Tongue (tissue), 3 donors: ENCODE measurements at places on chromosomes 4 and X. TPM values are rescaled to one million over a fixed set of nuclear protein-coding genes. Genes with fewer than 3 reads are reported as not detected.
A peak's percentile ranks its signal among the peaks of the same experiment; 100 is the strongest.

DNA sequence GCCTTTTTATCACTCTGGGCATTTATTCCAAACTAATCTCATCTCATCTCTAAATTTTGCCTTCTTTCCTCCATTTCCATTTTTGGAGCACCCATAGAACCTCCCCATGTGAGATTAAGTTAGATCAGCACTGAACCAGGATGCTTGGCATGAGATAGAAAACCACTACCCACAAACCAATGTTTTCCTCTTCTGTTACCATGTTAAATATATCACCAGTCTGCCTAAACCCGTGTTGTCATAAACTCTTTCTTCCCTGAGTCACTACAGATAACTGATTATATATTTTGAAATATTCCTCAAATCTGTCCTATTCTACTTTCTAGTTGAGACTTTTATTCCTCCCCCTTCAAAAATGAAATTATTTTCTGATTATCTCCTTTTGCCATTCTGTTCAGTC is 37.6 kb downstream of the GABRB1 start:
- no peak for DNase-seq

GRCh38 chrX:73481521-73481920 is 34.7 kb downstream of the CDX4 start:
- DNase-seq: no peak

DNA sequence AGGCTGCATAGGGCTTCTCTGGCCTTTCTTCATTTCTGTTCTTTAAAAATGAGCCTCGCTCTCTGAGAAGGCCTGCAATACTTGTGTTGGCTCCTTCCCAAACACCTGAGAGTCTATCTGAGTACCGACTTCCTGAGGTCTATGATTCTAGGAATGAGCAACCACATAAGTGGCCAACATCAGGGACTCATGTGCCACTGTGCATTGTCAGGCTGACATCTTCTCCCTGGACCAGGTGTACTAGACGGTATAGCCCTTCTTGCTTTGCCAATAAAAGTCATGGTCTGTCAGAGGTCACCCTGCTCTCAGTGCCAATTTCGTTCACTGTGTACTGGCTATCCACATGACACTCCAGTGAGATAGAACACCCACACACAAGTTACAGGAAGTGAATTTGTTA is 67.4 kb upstream of the EPHA5 start:
- DNase-seq: peak; percentile 8

- no peak for DNase-seq
Observed at GRCh38 chr4:39330353-39330752, 35.8 kb downstream of the RFC1 start.

GRCh38 chr4:137949746-137950145 is 292.4 kb downstream of the SLC7A11 start:
- no peak for DNase-seq

- peak; percentile 65 for DNase-seq
Observed at GRCh38 chr4:145804116-145804515, 124.2 kb downstream of the C4orf51 start.

- peak; percentile 84 for DNase-seq
Observed at GRCh38 chr4:41661442-41662076, 87.0 kb downstream of the PHOX2B start.

DNA sequence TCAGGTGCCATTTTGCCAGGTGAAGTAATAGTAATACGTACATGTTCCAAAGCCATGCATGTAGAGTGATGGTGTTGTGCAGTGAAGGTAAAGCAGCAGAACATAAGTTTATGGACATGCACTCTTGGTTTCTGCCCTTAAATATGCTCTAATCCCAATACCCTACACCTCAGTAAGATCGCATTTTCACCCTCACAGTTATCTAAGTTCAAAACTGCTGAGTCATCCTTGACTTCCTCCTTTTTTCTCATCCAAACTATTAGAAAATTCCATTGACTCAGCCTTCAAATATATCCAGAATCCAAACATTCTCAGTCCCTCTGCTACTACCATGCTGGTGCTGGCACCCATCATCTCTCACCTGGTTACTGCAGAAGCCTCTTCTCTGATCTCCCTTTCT is 652.9 kb upstream of the IGFBP7 start:
- DNase-seq: no peak

DNA sequence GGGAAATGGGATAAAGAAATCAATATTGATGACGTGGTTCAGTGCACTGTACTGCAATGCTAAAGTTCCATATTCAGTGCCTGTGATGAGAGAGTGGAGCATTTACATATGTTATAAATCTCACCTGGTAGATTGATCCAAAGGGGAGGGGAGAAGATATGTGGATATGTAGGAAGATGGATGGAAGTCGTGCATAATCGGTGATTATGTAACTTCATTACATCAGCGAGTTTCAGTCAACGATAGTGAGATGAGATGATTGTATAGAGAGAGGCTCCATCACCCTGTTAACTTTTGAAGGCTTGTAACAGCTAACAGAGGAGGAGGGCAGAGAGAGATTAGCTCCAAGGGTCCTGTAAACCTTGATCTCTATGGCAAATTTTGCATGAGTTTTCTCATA is 1.8 kb downstream of the IL1RAPL1 start:
- DNase-seq: no peak

GRCh38 chr4:124055336-124055735 is 657.2 kb downstream of the ANKRD50 start:
- DNase-seq: no peak

DNA sequence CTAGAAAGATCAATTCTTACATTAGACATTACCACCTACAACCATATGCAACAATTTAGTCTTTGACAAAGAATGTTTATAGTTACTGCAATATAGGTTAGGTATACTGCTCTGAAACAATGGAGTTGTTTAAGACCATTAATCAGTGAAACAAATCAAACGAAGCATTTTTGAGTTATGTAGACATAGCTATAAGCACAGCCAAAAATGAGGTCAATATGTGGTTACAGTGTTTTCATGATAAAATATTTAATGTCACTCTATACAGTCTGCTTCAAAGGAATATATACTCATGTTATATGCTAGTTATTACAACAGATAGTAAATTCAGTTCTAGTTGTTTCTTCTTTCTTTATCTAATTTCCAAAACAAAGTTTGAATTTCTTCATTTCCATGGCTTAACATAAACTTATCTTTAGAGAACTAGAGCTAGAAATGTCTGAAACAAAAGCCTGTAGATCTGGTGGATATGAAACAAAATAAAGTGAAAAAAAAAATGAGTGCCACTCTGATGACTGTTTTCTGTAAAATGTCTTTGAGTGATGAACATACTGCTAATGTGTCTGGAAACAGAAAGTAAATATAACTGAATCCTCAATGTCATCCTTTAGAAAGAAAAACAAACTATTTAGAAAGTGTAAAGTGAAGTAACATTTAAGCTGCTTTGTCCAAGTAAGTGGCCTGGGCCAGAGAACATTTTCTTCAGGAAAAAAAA is 809.0 kb downstream of the FAT4 start:
- DNase-seq: peak; percentile 7

GRCh38 chr4:52873191-52873590 is 11.1 kb downstream of the RASL11B start:
- peak; percentile 54 for DNase-seq

DNA sequence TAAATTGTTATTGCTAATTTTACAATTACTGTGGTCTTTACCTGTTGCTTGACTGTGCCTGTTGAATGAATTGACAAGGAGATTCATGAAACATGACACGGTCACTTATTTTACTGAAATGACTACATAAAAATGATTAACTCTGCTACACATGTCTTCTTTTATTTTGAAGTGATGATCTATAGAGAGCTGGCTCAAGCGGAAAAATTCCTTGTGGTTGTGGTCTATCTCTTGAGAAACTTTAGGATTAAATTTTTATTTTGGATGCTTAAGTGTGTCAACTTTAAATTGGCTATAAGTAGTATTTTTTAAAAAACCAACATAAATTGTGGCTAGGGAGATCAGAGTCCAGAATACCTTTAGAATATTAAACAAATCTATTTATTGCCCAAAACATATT is 131.8 kb upstream of the PITX2 start:
- no peak for DNase-seq

GRCh38 chrX:103250977-103251376 is 4.0 kb downstream of the TCEAL8 start:
- peak; percentile 11 for DNase-seq

GRCh38 chr4:1195109-1195671 is 22.8 kb upstream of the SPON2 start:
- DNase-seq: no peak

DNA sequence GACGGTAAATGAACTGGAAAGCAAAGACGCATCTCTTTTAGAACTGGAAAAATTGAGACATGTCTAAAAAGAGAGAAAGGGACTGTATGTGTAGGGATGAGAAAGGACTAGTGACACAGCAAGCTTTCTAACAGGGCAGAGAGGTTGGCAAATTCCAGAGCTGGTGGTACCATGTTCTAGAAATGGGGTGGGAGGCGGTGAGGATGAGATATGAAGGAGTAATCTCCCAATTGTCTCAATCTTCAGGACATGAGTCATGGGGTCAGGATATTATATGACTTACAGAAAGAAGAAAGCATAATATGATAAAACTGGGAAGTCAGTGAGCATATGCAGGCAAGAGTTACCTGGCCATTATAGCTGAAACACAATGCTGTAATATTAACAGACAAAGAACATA is 14.2 kb downstream of the TAB3 start:
- no peak for DNase-seq

GRCh38 chr4:101037249-101037648 is 310.1 kb downstream of the PPP3CA start:
- no peak for DNase-seq

DNA sequence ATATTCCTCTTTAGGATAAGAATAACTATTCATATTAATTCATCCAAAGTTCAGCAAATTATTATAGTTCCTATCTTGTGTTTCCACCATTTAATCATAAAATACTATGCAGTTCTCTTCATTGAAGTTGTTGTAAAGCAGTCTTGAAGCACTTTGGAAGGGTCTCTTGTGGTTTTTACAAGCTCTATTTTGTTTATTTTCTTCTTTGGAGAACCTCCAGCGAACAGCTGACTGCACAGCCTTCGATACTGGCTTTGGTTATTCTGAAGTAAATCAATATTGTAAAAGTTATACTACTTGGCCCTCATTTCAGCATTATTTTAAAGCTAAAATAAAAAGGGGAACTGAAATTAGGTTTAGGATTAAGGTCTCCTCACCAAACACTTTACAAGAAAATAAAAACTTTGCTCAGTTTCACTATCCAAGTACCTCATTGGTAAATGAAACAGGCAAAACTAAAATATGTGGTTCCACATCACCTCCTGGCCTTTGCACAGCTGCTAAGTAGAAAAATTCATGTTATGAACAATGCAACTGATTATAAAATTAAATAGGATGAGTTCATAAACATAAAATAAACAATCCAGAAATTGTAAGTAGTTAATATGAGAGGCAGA is 1629.2 kb upstream of the ADGRL3 start:
- DNase-seq: no peak

DNA sequence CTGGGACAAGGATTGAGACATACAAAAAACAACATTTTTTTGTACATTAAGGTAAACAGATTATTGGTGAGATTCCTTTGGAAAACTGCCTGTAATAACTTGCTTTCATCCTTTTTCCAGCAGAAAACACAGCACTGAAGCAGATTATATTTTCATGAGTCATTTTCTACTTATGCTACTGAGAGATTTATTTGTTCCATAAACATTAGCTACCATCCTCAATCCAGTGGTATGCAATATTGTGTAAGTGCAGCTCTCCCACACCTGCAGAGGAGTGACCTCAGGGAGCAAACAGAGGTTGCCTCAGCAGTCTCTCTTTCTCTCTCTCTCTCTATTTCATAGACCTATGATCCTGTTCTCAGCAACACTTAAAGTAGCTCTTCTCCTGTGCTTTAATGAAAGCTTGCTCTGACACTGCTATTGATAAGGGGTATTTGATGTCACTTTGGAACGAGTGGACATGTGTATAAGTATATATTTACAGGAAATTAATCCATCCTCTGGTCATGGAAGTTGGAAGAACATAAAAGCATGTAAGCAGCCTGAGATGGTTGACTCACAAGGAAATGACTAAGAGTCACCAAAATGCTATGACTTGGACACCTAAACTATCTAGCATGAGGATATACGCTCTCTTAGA is 163.7 kb upstream of the SPANXC start:
- DNase-seq: no peak

- DNase-seq: peak; percentile 20
Observed at GRCh38 chrX:111354496-111354895, 57.5 kb downstream of the DCX start.

DNA sequence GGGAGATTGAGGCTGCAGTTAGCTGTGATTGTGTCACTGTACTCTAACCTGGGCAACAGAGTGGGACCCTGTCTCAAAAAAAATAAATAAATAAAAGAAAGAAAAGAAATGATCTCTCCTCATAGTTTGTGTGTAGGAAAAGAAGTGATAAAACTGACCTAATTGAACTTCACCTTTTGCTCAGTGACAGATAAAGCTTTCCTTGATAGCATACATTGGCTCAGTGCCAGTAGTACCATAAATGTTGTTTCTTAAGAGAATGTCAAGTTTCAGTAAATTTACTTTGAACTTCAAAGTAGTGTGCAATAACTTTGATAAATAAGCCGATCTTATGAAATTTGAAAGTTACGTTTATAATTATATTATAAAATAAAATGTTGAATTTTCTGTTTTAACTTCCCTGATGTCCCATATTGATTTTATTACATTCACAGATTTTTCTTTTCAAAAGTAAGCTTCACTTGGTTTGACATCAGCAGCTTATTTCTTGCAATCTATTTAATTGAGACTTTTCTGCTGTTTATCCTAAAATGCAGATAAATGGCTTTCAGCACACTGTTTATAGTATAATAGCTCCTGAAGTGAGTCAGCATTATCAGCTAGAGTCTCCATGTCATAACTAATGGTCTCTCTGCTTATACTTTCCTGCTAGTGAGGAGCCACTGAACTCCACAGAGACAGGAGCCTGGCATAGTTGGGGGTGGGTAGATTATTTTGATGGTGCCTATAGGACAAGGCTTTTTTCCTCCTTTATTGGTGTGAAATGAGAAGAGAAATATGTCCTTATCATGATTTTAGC is 330.1 kb downstream of the BMPR1B start:
- no peak for DNase-seq

DNA sequence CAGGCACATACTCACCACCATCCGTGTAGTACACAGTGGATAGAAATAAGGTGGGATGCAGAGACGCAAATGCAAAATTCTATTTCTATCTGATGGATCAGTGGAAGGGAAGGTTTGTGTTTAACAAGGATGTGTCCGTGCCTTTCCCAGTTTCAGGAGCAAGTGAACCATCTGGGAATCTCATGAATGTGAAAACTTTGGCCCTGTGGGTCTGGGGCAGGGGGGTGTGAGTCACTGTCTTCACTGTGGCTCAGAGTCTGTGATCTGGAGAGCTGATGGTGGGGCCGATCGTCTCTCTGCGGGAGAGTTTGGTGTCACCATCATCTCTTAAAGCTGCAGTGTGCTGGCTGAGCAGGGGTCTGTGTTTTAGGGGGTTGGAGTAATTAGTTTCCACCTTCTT is 179.3 kb upstream of the STS start:
- DNase-seq: no peak

GRCh38 chr4:175776217-175776616 is 35.8 kb downstream of the GPM6A start:
- peak; percentile 5 for DNase-seq

The RBM47 gene
- total RNA-seq: 31.6 TPM

The CD38 gene
- 4.4 TPM for total RNA-seq

The PPEF2 gene
- total RNA-seq: 0.10 TPM

The FAM149A gene
- total RNA-seq: 8.7 TPM

The IL2 gene
- not detected for total RNA-seq
